ENCODE measurements at places on chromosomes 7 and 10.

DNA sequence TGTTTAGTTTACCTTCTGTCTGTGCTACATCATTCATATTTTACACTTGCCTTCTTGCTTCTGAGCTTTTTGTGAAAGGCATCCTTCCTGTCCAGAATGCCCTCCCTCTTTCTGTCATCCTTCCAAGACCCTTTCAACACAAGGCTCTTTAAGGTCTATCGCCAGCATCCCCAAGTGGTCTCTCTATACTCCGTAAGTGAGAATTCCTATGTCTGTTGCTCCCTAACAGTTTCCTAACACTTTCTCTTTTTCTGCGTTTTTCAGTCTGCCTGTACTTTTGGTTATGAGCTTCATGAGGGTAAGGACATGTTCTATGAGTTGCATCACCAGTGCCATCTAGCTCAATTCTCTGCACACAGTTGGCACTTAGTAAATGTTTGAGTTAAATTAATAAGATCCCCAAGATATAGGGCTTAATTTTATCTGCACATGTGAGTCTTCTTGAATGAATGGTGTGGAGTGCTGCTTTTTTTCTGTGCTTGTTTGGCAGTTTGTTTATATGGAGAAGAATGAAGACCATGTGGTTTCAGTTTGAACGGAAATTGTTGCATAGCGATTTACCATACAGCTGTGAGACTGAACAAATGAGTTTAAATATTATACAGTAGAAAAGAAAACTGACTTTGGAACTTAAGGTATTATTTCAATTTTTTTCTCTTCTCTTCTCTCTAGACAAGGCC is 29.4 kb downstream of the RABGEF1 start:
- DNase-seq: no peak

DNA sequence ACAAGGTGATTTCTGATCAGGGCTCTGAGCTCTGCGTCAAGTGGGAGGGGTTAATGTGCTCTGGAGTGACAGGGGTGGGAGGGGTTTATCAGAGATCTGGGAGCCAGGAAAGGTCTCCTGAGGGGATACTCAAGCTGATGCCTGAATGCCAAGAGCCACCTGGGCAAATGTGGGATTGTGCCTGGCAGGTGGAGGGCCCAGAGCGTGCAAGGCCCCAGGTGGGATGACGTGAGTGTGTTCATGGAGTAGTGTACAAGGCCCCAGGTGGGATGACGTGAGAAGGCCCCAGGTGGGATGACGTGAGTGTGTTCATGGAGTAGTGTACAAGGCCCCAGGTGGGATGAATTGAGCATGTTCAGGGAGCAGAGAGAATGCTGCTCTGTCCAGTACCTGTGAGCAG is 610.3 kb downstream of the PTPRN2 start:
- no peak for DNase-seq

- DNase-seq: peak; percentile 49
These were observed at the start of gene AIFM2 for GRCh38 chr10:70132098-70133029. TSS of gene AIFM2 (minus strand) at chr10:70132825. CDS start at chr10:70124084, 8,741 bp downstream.

DNA sequence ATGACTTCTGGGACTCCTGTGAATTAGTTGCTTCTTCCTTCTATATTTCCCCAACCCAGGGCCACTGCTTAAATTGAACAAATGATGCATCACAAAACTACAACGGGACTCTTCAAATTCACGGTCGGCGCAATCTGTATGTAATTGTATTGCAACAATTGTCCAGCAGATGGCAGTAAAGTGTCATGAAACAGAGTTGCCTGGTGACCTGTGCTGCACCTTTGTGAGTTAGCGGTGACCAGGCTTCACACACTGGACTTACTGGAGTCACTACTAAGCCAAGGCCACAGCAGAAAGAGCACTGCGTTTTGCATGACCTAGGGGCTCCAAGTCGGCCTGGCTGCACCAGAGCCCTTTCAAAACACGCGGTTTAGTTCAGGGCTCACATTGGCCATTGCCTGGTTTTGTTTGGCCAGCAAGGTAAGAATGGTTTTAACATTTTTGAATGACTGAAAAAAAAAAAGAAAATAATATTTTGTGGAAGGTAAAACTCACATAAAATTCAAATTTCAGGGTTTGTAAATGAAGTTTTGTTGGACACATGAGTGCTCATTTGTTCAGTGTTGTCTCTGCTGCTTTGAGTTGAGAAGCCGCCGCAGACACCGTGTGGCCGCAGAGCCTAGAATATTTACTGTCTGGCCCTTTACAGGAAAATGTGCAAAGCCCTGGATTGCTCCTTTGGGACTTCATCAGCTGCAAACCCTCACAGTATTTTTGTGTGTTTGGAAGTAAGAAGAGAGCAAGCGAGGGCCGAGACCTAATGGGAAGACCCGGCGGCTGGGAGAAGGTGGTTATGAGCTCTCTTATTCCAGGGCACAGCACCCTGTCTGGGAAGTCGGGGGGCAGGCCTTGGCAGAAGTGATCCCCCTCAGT is 23.2 kb upstream of the ZNF32 start:
- DNase-seq: peak; percentile 59

- no peak for DNase-seq
These were observed 6.4 kb downstream of the AGMO start for GRCh38 chr7:15555381-15555859.

DNA sequence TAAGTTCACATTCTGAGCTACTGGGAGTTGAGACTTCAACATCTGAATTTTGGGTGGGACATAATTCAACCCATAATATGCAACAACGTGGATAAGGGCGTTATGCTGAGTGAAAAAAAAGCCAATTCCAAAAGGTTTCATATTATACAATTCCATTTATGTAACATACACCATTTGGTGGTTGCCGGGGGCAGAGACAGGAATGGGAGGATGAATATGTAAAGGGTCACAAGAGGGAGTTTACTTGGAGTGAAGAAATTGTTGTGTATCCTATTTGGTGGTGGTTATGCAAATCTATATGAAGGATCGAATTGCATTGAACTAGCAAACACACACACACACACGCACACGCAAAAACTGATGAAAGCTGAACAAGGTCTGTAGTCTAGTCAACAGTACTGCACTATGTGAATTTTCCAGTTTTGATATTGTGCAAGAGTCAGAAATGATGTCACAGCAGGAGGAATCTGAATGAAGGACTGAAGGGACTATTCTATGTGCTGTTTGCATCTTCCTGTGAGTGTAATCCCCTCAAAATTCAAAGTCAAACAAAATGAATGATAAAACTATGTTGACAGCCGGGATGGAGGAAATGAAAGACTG is 249.2 kb upstream of the HABP2 start:
- no peak for DNase-seq

DNA sequence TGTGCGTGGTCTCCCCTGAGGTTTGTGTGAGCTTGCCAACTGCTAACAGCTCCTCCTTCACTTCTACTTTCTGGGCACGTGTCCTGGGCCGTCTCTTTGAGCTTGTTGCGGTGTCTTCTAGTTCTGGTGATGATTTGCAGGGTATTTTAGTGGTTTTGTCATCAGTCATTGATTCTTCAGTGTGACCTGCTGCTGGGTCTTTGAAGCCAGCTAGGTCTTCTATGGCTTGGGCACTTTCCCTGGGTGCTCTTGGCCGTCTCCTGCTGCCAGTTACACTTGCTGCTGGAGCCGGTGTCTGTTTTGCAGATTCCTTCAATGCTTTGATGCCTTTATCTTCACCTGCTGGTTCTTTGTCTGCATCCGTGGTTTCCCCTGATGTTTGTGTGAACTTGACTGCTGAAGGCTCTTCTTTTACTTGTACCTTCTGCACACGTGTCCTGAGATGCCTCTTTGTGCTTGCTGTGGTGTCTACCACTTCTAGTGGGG is 23.0 kb downstream of the MKI67 start:
- DNase-seq: no peak

GRCh38 chr10:25142116-25142864 is 32.5 kb upstream of the GPR158 start:
- DNase-seq: no peak

DNA sequence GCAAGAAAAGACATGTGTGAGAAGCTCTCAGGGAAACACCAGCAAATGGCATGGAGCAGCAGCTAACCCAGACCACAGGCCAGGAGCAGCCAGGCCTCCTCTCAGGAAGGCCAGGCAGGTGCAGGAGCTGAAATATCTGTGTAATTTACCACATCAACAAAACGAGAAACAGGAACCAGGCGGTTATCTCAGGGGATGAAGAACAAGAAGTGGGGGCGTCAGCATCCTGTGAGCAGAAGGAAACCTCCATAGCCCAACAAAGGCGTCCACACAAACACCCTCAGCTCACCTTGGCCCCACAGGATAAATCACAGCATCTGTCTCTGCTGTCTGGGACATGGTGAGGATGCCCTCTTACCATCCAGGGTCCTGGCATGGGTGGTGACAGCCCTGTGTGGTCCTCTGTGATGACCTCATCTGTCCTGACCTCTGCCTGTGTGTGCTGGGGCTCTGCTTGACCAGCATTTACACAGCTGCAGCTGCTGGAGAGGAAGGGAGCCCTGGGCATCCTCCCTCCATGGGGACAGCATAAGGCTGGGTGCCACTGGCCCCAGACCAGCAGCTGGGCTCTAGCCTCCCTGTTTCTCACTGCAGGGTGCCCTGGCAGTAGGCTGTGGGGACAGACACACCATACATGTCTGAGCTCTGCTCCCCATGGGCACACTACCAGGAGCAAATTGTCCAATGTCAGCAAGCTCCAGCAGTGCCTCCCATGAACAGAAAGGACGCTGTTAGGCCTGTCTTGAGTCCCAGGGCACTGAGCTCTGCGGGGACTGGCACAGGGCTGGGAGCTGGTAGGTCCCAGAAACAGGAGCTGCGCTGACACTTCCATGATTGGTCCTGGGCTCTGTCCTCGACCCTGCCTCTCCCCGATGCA is 34.6 kb downstream of the ANXA8 start:
- no peak for DNase-seq

DNA sequence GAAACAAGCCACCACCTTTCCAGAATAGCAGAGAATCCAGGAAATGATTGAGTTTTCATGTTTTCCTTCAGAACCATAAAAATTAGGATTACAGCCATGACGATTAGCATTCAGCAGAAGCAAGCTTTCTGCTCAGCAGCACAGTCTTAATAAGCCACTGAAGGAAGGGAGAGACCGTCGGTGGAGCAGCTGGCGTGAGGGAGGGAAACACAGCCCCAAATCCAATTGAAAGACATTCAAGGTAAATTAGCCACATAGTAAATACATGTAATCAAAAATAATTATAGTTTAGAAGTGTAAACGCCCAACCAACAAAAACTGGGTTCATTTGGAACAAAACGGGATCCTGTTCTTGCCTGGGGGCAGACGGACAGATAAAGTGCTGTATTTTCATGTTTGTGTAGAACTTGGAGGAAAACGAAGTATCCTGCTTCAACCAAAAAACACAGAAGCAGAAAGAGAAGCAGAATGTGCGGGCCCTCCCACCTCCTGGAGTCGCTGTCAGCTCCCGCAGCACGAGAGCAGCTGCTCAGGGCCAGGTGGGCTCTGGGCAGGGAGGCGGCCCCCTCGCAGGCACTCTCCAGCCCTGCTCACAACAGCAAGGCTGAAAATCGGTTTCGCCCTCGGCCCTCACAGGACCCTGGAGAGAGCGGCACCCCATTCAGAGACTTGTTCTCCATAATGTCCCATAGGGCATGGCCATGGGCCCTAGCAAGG is 84.9 kb downstream of the TCERG1L start:
- DNase-seq: no peak

GRCh38 chr10:112335111-112335867 is 38.6 kb upstream of the ACSL5 start:
- peak; percentile 12 for DNase-seq

DNA sequence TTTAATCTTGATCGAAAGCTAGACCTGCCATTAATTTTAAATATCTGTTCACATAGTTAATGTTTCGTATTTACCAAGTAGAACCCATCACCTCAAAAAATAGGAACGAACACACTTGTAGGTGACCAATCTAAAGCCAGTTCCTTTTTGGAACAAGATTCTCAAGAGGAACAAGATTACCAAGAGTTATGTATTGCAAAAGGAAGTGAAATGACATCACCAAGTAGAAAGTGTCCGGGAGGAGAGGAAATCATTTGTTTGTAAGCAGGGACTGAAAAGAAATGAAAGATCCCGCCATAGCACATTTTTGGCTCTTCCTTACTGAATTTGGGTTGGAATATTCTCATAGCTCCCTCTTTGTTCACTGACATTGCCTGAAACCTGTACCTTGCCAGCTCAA is 1200.5 kb downstream of the SORCS1 start:
- no peak for DNase-seq

DNA sequence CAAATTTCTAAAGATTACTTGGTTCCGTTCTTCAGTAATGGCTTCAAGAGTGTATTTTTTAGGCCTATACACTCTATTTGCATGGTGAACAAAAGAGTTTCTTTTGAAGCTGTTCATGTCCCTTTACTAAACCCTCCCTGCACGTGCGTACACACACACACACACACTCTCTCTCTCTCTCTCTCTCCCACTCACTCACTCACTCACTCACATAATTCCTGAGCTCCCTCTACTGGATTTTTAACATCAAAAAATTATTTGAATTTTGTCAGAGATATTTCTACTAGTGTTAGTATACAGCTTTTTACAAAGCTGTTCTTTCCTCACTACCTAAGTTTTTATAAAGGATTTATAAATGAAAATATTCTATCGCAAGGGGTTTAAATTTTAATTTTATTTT is 85.9 kb downstream of the UBE3C start:
- DNase-seq: no peak

DNA sequence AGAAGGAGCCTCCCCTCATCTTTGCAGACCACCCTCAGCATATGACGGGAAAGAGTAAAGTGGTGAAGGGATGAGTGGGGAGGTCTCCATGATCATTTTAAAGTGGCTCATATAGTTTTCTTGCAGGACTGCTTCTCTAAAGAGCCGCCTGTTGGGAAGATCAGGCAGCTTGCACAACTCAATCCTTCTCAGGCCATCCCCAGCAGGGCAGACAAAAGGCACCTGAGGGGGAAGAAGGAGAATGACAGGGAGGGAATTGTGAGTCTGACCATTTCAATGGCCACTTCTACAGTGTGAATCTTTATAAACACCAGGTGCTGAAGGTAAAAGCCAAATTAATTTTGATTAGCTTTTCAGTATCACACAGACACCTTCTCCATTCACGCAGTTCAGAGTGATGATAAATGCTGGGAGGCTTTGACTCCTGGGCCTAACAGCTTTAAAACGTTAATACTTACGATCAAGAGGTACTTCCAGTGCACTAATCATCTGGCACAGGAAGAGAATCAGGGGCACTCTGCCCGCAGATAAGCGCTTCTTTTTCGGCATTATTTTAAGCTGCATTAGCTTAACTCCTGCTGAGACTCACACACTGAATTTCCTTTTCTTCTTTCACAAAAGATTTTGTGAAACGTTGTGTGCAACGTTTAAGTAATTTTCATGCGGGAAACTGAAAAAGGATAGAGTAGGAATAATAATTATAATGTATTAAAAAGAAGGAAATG is 109.5 kb upstream of the LAMB4 start:
- DNase-seq: no peak

Measured in AG09319 (cell line).